ENCODE measurements at places on chromosomes 7 and 10. TPM values are rescaled to one million over a fixed set of nuclear protein-coding genes. Genes with fewer than 3 reads are reported as not detected.
A peak's percentile ranks its signal among the peaks of the same experiment; 100 is the strongest.

CYP2W1 gene
- polyA plus RNA-seq = 0.05 TPM

CLCN1 gene
- polyA plus RNA-seq = not detected

VWDE gene
- polyA plus RNA-seq = 0.15 TPM

DNA sequence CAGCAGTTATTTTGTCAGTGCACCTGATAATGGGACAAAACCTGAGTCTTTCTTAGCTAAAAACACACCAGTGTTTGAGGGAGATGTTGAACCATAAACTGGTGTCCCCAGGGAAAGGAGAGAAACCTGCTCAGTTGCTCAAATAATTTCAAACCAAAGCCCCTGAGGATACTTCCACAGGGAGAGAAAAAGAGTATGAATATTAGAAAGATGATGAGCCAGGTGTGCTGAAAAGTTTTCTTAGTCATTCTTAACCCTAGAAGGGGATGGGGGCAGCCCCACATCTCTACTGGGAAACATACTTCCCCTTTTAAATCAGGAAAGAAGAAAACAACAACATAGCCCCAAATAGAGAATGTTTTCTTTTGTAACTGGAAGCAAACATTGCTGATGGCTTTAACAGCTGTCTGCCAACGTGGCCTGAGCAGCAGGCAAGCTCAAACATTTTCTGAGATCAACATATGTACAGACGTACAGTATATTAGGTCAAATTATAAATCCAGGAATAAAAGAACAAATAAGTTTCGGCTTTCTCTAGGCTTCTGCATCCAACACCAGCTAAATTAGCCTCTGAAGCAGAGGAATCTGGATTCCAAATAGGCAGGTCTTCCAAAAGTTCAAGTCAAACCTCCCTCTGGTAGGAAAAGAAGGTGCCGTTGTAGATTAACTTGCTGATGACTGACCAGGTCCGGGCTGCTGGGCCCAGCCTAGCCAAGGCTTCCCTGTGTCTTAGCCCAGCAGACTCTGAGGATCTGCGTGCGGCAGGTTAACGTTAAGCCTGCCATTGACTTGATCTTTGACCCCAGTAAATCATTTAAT lies 30.5 kb upstream of the FBXW4 start:
- peak; percentile 79 for DNase-seq

DNA sequence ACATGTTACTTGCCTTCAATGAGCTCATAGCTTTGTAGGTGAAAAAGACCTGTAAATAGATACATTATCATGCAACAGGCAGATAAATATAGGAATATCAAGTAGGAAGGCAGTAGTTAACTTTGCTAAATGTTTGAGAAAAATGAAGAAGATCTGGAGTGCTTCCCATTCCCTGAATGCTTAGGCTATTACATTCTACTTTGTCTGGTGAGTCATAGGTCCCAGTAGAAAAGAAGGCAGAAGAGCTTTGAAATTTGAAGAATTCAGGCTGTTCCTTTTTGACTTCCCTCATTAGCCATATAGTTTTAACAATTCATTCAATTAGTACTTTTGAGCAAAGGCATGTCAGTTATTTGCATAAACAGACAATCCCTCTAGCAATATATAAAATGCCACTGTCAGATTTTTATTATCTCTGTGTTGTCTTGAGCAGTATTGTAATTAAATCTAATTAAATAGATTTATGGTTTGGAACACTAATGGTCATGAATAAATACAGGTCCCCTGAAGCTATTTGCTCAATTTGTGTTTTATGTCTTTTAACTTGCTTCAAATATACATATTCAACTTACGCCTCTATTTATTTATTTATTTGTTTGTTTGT lies 875.0 kb downstream of the REEP3 start:
- DNase-seq = no peak

- DNase-seq = no peak
Observed at GRCh38 chr7:45617166-45617565, 43.0 kb downstream of the ADCY1 start.

- no peak for DNase-seq
Observed at GRCh38 chr7:111532625-111533024, 29.7 kb downstream of the IMMP2L start.

- DNase-seq = peak; percentile 0
Observed at GRCh38 chr7:77157446-77157845, 35.0 kb downstream of the CCDC146 start.

- peak; percentile 71 for DNase-seq
Observed at GRCh38 chr7:11607686-11608085, 224.3 kb downstream of the THSD7A start.

GRCh38 chr7:145957160-145957890 lies 159.3 kb upstream of the CNTNAP2 start:
- DNase-seq = no peak

DNA sequence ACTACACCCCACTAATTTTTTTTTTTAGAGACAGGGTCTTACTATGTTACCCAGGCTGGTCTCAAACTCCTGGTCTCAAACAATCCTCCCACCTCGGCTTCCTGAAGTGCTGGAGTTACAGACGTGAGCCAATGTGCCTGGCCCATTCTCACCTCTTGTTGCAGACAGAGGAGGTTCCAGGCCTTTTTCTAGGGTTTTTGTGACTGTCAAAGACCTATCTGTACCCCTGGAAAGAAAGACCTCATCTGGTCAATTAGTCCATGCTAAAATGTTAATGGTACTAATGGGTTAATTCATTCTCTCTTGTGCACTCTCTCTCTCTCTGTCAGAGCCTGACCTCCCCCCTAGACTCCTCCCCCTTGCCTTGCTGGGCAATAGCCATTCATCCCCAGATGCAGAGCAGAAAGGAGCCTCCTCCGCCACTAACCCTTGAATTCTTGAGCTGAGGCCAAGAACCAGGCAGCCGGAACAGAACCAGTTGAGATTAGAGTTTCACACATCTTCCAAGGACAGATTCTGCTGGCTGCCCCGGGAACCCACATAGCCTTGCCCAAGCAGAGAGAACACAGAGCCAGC lies 209.7 kb downstream of the SKIDA1 start:
- peak; percentile 93 for DNase-seq

- no peak for DNase-seq
Observed at GRCh38 chr7:1700536-1701333, 30.7 kb downstream of the ELFN1 start.

DNA sequence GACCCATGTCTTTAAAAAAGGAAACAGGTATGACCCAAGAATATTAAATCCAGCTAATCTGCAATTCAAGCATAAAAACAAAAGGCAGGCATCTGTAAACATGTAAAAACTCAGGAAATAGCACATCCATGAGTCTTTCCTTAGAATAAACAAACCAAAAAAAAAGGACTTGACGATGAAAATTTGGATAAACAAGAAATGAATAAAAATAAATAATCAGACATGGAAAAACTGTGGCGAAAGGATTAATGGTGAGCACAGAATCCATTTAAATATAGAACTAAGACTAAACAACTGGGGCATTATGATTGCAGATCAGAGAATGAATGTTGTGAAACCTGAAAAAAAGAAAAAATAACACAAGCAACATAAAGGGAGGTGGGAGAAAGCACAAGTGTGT lies 170.1 kb downstream of the DOCK4 start:
- DNase-seq = no peak

Measured in lung (tissue), 17 donors.